Suppressor macrophage treated with lipopolysaccharide for 4 hours (primary cell): ENCODE measurements at places on chromosomes 1 and 21.

DNA sequence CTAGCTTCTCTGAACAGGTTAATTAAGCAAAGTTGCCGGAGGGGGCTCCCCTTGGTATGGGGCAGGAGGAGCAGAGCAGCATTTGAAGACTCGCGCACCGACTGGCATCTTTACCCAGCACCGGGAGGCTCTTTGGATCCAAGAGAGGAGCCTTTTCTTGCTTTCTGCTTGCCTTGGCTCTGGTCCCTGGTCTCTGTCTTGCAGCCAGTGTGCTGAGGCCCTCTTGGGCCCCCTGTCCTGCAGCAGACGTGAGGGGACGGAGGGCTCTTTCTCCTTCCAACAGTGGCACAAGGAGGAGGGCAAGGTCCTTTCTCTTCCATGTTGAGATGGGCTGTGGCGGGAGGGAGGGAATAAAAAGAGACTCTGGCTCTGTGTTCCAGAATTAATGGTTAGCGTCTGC, 45.6 kb downstream of the ZBTB18 start:
- DNase-seq = no peak

- DNase-seq = no peak
Observed at GRCh38 chr1:181192316-181192715, 103.8 kb downstream of the IER5 start.

- no peak for DNase-seq
Observed at GRCh38 chr1:229554886-229555621, 3.5 kb downstream of the ABCB10 start.

GRCh38 chr1:50775740-50776139, 184.3 kb downstream of the FAF1 start:
- DNase-seq = no peak

GRCh38 chr1:246151796-246152434, 355.2 kb downstream of the SMYD3 start:
- DNase-seq = peak; percentile 21

DNA sequence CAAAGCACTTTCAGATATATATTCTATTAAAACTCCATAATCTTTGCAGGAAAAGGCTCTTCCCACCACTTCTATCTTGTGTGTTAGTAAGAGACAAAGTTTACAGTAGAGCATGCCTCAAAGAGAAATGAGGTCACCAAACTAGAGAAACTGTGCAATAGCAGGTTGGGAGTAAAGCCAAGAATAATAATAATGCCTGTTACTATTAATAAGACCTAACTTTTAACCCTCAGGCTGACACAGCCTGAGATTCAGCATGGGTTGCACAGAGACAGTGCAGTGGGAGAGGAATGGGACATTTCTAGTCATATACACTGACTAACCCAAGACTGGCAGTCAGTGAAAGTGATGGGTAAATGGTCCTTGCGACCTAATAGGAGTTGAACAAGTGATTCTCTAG, 320.2 kb upstream of the NFIA start:
- no peak for DNase-seq

GRCh38 chr1:78491451-78492071, 787 bp downstream of the PTGFR start:
- no peak for DNase-seq

DNA sequence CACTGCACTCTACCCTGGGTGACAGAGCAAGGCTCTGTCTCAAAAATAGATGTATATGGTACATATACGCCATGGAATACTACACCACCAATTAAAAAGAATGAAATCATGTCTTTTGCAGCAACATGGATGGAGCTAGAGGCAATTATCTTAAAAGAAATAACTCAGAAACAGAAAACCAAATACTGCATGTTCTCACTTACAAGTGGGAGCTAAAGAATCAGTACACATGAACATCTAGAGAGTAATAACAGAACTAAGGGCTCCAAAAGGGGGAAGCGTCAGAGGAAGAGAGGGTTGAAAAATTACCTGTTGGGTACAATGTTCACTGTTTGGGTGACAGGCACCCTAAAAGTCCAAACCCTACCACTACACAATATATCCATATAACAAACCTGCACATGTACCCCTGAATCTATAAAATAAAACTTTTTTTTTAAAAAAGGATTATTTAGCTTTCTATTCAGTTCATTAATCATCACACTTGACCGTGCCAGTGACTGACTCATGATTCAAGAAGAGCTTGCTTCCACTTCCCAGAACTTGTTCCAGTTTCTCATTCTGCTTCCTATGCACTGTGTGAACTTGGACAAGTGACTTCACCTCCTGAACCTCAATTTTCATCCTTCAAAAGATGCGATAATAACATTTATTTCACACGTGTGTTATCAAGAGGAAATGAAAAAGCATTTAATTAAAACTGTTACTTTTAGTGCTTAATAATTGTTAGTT, 109.6 kb downstream of the PLPP3 start:
- DNase-seq = peak; percentile 86

DNA sequence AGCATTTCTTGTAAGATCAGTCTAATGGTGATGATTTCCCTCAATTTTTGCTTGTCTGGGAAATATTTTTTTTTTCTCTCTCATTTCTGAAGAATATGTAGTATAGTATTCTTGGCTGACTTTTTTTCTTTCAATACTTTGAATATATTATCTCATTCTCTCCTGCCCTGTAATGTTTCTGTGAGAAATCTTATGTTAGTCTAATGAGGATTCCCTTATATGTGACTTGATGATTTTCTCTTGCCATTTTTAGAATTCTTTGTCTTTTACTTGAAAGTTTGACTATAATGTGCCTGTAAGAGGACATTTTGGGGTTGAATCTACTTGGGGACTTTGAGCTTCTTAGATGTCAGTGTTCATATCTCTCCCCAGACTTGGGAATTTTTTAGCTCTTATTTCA, 40.0 kb upstream of the PCBP3 start:
- DNase-seq = no peak

DNA sequence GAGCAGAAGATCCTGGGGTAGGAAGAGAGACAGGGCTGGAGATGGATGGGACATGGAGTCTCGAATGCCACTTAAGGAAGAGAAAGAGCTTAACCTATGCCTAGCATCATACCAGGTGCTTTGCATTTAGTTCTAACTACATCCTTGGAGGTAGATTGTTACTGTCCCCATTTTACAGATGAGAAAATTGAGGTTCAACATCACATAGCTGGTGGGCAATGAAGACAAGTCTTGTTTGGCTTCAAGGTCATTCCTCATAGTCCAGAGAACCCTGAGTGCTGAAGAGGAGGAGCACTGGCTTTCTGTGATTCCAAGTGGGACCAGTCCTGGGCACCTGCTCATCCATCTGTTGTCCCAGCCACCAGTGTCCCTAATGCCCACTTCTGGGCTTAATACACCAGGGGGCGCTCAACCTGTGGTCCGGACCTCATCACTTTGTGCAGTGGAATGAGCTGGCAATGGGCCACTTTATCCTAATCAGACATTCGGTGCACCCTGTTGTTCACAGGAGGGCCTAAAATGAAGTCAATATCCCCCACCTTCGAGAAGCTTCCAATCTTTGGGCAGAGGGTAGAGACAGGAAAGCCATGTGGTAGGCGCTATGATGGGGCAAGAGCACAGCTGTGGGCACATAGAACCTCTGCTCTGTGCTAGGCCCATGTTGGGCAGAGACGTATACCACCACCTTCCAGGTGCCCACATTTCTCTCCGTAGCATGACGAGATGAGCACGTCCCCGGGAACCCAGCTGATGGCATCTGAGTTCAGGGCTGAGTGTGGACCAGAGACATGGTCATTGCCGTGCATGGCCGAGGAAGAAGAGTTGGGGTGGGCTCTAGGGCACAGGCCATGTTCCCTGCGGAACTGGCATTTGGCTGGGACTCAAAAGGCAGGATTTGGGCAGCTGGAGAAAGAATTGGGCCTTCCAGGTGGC, 9.2 kb downstream of the RPS6KA1 start:
- peak; percentile 70 for DNase-seq

DNA sequence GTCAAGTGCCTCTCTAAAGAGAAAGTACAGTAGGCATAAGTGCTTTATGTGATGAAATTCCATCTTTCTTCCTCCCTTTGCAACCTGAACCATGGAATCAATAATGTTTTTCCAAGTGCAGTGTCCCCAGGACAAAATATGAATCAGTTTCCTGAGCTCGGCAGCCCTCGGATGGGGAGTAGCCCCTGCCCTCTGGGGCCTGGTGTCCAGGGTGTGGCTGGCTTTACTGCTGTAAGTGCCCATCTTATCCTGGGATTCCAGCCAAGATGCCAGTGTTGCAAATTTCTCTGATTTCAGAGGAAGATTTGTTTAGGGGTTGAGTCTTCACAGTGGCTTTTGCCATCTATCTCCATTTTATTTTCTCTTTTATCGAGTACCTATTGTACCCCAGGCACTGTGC, 40.5 kb upstream of the SRP9 start:
- no peak for DNase-seq

- peak; percentile 25 for DNase-seq
Observed at GRCh38 chr1:94240822-94241221, 3.4 kb upstream of the ARHGAP29 start.

DNA sequence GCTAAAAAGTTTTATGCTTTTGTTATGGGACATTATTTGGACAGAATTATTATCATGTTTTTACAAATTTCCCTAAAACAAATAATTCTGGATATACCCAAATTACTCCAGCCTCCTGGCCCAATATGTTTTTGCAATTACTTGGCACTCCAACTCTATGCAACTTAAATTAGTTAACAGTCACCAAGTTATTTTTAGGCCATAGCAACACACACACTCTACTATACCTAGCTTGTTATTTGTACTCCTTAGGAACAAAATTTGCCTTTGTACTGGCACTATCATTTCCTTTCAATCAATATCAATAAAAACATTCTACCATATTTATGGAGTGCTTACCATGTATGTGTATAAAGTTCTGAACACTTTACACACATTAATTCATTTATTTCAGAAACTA, 7.7 kb downstream of the DUSP10 start:
- no peak for DNase-seq

DNA sequence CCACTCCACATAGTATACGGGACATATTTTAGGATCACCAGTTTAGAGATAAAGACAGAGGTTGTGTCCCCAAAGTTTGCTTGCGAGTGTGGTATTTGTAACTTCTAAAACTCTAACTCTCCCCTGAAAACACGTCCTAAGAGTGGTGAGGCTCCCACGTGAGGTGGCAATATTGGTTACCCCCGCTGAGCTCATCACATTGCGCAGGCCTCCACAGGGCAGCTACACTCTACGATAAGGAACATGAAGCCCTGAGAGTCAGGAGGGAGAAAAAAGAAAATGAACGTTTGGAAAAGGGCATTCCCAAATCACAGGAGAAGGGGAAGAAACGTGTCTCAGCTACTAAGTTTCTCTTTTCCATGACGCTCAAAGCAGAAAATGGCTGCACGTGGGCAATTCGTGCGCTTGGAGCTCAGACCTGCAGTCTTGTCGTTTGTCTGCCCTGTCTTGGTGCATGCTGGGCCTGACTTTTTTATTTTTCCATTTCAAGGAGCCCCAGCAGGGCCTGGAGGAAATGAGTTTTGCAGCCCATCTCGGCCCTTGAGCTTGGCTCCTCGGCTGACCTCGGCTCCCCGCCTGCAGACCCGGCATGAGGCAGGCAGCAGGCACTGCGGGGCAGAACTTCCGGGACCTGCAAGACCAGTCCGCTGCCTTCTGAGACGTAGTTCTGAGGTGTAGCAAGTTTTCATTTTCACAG, 25.7 kb downstream of the ERG start:
- DNase-seq = peak; percentile 48

- DNase-seq = no peak
Observed at GRCh38 chr1:93253516-93253915, 73.0 kb downstream of the CCDC18 start.

GRCh38 chr1:186530109-186530508, 69.2 kb upstream of the PDC start:
- DNase-seq = no peak

GRCh38 chr1:24714859-24715520, 30.3 kb upstream of the CLIC4 start:
- DNase-seq = peak; percentile 32

GRCh38 chr1:93641527-93641926, 40.1 kb downstream of the BCAR3 start:
- DNase-seq = no peak

DNA sequence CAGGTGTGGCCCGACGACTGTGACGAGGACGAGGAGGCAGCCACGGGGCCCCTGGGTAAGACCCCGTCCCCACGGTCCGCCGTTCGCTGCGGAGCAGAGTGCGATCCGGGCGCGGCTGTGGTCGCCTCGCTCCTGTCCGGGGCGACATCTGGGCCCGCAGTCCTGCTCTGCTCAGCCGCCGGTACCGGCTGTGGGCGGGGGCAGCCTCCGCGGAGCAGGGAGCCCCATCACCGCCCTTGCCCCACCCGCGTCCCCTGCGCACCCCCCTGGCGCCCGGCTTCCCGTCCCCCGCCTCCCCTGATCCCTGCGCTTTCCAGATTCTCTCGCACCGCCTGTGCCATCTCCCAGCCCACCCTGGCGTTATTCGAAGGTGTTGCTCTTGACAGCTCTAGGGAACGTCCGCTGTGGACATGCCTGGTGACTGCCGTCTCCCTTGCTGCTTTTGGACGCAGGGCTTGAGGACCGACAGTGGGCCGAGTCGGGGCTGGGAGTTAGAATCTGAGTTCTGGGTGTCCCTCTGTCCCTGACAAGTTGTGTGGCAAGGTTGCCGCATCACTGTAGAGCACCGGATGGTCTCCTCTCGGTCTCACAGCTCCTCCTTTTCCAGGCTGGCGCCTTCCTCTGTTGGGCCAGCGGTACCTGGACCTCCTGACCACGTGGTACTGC, 596 bp downstream of the TOR3A start:
- DNase-seq = peak; percentile 35

GRCh38 chr1:102861247-102861646, 247.1 kb downstream of the COL11A1 start:
- no peak for DNase-seq

DNA sequence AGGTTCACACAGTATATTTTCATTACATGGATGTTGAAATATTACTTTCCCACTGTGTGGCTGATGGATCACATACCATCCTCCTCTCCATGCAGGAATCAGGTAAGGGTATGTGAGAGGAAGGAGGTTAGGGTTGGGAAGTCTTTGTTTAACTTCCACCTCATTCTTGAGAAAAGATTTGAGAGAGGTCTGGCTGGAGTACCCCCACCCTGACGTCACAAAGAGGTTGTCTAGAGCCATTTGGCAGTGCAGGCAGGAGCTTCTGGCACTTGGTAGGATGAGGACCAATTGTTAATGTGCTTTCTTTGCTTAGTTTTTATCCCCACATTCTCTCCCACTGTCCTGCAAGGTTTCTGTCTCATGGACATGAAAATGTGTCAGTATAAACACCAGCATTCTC, 356.6 kb downstream of the DSCAM start:
- DNase-seq = no peak

- peak; percentile 82 for DNase-seq
Observed at GRCh38 chr1:93629101-93630059, 52.3 kb downstream of the BCAR3 start.

DNA sequence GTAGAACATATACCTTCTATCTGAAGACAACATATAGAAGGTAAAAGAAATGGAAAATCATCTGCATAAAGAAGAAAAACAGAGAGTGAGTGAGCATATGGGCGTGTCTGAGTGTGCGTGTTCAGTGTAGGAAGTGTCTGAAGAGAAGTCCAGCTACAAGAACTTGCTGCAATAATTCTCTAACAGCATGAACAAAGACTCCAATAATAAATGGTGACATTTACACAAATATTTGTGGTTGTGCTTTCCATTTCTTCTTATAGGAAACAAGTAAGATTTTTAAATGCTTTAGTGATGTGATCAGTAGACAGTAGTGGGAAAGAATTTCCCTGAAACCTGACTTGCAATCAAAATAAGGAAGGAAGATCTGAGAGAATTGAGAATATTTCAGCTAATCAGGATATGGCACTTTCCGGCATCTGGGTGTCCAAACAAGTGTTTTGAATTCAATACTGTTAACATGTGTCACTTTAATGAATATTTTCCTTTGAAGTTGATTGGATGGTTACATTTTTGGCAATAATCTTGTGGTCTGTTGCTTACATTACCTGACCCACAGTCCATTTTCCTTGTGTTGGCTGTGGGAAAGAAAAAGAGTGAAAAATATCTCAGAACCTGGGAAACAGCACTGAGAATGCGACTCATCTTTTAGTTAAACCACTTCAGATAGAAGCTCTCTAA, 154.0 kb downstream of the TGFB2 start:
- DNase-seq = peak; percentile 47
